Lower lobe of right lung (tissue), 2 donors: ENCODE measurements at places on chromosomes 5 and 9. TPM values are rescaled to one million over a fixed set of nuclear protein-coding genes. Genes with fewer than 3 reads are reported as not detected.

The TLR4 gene
- total RNA-seq, result 70.1 TPM

The MYORG gene
- total RNA-seq, result 4.8 TPM

DNA sequence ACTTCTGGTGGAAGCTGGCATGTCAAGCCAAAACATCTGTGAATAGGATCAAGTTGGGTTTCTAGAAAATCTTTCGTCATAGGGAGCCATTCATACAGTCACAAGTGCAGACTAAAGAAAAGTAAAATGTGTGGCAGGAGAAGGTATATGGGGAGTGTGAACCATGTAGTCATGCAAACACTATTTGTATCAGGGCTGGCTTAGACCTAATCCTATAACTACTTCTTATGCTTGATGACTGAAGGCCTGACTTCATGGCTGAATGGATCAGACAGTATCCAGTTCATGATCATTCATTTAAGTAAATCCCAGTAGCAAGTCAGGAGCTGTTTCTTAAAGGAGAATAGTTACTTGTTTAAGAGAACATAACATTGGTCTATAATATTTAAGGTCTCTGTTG, 63.8 kb upstream of the DAPK1 start:
- no peaks in the 10 kb centered on the region for H3K4me1 ChIP-seq
- H3K27ac ChIP-seq, result no peak overlapping the region
- H3K4me3 ChIP-seq, result no peak overlapping the region
- no peaks in the 10 kb centered on the region for H3K36me3 ChIP-seq
- no peaks in the 10 kb centered on the region for H3K27me3 ChIP-seq

The ANP32B gene
- 120 TPM for total RNA-seq

- no peaks in the 10 kb centered on the region for H3K36me3 ChIP-seq
- no peak overlapping the region for H3K4me3 ChIP-seq
- no peak for DNase-seq
- H3K27ac ChIP-seq, result no peak overlapping the region
- peaks cover 22% of the 10 kb centered on the region for H3K4me1 ChIP-seq
Measured at GRCh38 chr5:112338681-112339337, 80.3 kb downstream of the EPB41L4A start.

DNA sequence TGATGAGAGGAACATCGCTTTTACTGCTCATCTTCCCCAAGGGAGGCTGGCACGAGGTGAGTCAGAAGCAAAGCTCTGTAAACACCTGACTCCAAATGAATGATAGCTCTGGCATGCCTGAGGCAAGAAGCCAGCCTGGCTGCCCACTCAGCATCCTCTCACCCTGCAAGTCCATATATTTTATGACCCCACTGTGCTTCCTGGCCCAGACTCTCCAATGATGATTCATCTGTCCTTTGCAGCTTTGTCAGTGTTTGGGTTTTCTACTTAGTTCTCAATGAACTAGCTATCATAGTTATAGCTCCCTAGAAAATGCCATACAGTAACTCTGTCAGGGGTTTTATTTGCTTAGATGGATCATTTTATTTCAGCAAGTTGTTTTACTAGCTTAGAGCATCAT, 52.1 kb upstream of the FSTL4 start:
- no peak for DNase-seq
- H3K36me3 ChIP-seq, result no peaks in the 10 kb centered on the region
- no peaks in the 10 kb centered on the region for H3K27me3 ChIP-seq
- no peak overlapping the region for H3K4me3 ChIP-seq
- no peak overlapping the region for H3K27ac ChIP-seq
- H3K4me1 ChIP-seq, result no peaks in the 10 kb centered on the region

The DNAI1 gene
- total RNA-seq, result 13.5 TPM

- no peak overlapping the region for H3K4me3 ChIP-seq
- no peak for DNase-seq
- H3K4me1 ChIP-seq, result peaks cover 46% of the 10 kb centered on the region
- no peaks in the 10 kb centered on the region for H3K27me3 ChIP-seq
- peaks cover 27% of the 10 kb centered on the region for H3K36me3 ChIP-seq
- H3K27ac ChIP-seq, result no peak overlapping the region
Measured at GRCh38 chr5:140560227-140560626, 3.0 kb upstream of the SRA1 start.

The ZFP2 gene
- 2.0 TPM for total RNA-seq

DNA sequence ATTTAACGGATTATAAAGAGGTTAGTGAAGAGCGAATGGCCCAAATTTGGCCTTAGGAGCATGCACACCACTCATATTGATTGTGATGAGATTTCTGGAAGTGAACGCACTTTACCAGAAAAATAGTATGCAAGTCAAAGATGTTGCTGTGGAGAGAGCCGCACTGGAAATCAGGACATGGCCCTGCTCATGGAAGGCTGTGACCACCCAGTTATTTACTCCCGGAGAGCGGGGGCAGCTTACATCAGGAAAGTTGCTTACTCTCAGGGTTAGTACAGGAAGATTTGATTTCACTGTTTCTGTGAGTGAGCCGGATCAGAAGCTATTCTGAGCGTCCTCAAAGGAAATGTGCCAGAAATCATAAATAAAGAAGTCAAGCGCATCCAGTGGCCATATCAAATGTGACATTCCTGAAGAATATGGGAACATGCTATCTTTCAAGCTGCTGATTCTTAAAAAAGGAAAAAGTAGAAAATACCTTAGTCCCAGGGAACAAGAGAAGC, 42.9 kb upstream of the STRBP start:
- H3K27ac ChIP-seq, result no peak overlapping the region
- H3K4me3 ChIP-seq, result no peak overlapping the region
- H3K27me3 ChIP-seq, result no peaks in the 10 kb centered on the region
- DNase-seq, result no peak
- no peaks in the 10 kb centered on the region for H3K36me3 ChIP-seq

GRCh38 chr9:15349892-15350761, 43.1 kb upstream of the TTC39B start:
- H3K4me3 ChIP-seq, result no peak overlapping the region
- H3K27me3 ChIP-seq, result no peaks in the 10 kb centered on the region
- H3K27ac ChIP-seq, result no peak overlapping the region
- no peak for DNase-seq
- H3K4me1 ChIP-seq, result no peaks in the 10 kb centered on the region

- H3K27me3 ChIP-seq, result no peaks in the 10 kb centered on the region
- no peak for DNase-seq
- H3K36me3 ChIP-seq, result peaks cover 19% of the 10 kb centered on the region
- no peak overlapping the region for H3K4me3 ChIP-seq
- no peak overlapping the region for H3K27ac ChIP-seq
Measured at GRCh38 chr9:135919318-135919890, 12.1 kb upstream of the CAMSAP1 start.

The HSPB3 gene
- not detected for total RNA-seq

- H3K4me1 ChIP-seq, result no peaks in the 10 kb centered on the region
- H3K36me3 ChIP-seq, result no peaks in the 10 kb centered on the region
- no peaks in the 10 kb centered on the region for H3K27me3 ChIP-seq
- DNase-seq, result no peak
- H3K4me3 ChIP-seq, result no peak overlapping the region
- H3K27ac ChIP-seq, result no peak overlapping the region
Measured at GRCh38 chr9:78575771-78576170, 278.8 kb downstream of the PSAT1 start.

DNA sequence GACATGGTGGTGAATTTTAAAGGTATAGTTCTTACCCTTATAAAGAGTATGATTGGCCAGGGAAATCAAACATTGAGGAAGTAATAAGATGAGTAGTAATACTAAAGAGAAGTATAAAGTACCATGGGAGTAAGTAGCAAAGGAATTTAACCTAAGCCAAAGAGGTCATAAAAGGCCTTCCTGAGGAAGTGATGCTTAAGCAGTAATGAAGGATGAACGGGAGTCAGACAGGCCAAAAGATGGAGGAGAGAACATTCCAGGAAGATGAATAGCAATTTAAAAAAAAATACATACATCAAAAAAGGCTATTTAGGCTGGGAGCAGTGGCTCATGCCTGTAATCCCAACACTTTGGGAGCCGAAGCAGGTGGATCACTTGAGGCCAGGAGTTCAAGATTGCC, 29.0 kb downstream of the KLHL3 start:
- no peaks in the 10 kb centered on the region for H3K36me3 ChIP-seq
- no peaks in the 10 kb centered on the region for H3K27me3 ChIP-seq
- H3K4me1 ChIP-seq, result no peaks in the 10 kb centered on the region

The PTGES gene
- 3.9 TPM for total RNA-seq

DNA sequence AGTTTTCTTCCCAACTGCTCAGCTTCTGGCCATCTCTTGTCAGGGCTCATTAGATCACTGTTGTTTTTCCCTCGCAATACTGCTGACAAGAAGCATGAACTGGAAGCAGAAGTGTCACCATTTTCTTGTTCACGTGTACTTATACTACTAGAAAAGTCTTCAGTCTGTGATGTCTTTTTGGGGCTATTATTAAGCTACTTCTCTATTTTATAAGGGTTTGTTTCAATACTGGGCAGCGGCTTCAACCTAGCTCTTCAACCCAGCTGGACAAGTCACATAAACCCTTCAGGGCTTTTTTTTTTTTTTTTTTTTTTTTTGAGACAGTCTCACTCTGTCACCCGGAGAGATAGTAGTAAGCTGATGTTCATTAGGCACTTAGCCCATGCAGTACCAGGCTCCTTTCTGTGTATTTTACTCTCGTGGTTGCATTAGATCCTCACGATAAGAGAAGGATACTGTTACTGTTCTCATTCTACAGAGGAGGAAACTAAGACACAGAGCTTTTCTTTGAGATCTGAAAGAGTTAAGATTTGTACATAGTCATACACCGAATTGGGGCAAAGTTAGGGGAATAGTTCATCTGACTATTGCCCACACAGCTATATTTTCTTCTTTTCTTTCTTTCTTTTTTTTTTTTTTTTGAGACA, 20.5 kb downstream of the RAPGEF1 start:
- no peak for DNase-seq
- peaks cover 11% of the 10 kb centered on the region for H3K36me3 ChIP-seq
- no peaks in the 10 kb centered on the region for H3K27me3 ChIP-seq
- H3K27ac ChIP-seq, result peak overlapping the region; percentile 37

The TRIM36 gene
- total RNA-seq, result 5.5 TPM

The ADAMTSL1 gene
- 3.7 TPM for total RNA-seq

DNA sequence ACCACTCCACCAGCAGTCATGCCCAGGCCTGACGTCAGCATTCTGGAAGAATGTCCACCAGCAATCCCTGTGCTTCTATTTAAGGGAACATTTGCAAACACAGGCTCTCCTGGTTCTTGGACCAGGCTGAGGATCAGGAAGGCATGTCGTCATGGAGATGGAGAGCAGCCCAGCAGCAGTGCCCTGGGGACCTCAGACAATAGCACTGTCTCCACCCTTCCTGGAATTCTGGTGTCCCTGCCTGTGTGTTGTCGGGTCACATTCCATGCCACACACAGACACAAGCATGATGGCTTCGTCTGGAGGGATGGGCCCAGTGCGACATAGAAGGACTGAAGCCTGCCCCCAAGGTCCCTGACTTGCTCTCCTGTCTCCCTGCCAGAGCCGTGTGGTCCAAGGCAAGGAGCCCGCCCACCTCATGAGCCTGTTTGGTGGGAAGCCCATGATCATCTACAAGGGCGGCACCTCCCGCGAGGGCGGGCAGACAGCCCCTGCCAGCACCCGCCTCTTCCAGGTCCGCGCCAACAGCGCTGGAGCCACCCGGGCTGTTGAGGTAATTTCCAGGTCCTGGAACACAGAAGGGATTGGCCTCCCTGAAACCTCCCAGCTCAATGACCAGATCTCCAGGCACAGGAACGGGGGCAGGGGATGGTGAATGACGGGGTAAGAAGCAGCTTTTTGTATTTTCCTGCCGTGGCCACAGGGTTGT, 43.8 kb downstream of the STOM start:
- no peak overlapping the region for H3K4me3 ChIP-seq
- peaks cover 65% of the 10 kb centered on the region for H3K4me1 ChIP-seq
- peak overlapping the region; percentile 86 for H3K27ac ChIP-seq
- H3K36me3 ChIP-seq, result peaks cover 98% of the 10 kb centered on the region
- DNase-seq, result peak; percentile 74

DNA sequence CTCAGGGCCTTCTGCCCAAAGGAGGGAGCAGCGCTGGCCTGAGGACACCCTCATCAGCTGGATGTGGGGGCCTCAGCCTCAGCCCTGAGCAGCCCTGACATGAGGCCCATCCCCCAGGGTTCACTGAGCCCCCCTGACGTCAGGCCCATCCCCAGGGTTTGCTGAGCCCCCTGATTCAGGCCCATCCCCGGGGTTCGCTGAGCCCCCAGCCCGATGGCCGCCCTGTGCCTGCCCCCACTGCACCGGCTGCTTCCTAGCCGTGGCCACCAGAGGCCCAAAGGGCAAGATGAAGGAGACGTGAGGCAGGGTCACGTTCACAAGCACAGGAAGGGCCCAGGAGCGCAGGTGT, 19.5 kb upstream of the NSMF start:
- no peak overlapping the region for H3K4me3 ChIP-seq
- H3K36me3 ChIP-seq, result no peaks in the 10 kb centered on the region
- H3K4me1 ChIP-seq, result peaks cover 5% of the 10 kb centered on the region
- no peak for DNase-seq
- H3K27me3 ChIP-seq, result no peaks in the 10 kb centered on the region
